ENCODE measurements at places on chromosomes 2 and 18.

DNA sequence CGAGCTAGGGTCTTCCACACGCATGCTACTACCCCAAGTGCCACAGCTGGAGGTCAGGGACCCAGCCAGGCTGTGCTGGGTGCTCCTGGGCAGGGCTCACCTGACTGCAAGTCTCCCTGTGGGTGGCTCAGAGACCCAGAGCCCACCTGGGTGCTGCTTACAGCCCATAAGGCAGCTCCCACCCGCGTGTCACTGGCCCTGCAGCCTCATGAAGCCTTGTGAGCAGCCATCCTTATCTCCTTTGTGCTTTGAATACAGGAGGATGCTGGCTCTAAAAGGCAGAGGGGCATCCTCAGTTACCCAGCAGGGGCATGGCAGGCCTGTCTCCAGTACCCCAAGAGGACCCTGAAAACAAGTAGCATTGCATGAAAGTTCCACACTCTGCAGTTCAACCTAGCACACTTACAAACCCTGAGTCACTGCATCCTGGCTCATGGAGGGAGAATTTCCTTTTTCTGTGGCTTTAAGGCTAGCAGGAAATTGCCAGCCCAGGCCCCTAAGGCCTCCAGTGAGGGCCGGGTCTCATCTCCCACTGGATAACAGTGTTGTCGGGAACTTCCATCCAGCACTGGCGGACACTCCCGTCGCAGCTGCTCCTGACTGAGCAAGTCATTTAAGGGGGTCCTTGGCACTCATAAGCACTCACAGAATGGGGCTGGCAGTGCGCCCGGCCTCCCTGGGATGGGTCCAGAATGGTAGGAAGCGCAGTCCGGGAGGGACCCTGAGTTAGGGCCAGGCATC is 137.1 kb downstream of the RPIA start:
- DNase-seq = no peak

DNA sequence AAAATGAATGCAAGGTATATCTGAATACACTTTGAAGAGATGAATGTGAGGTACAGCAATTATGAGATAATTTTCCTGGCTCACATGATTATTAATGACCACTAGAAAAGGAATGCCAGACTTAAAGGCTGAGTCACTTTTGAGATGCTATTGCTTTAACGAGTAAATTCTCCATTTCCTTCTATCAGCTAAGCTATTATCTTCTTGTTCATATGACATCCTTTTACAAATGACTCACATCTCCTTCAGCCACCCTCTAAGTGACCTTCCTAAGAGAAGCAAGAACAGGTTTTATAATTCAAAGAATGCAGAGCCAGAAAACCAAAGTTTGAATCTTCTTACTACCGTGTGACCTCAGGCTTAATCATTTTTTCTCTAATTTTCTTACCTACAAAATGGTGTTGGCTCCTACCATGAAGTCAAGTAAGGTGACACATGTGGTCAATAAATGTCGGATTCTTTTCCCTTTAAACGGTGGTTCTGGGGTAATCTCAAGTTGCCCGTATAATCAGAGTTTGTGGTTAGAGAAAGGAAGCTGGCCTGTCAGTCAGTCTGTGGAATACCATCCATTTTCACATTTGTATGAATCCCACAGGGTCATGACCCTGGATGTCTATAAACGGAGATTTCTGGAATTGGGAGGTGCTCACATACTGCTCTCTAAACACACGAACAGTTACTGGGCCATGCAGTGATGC is 184.0 kb upstream of the PID1 start:
- DNase-seq = peak; percentile 82

DNA sequence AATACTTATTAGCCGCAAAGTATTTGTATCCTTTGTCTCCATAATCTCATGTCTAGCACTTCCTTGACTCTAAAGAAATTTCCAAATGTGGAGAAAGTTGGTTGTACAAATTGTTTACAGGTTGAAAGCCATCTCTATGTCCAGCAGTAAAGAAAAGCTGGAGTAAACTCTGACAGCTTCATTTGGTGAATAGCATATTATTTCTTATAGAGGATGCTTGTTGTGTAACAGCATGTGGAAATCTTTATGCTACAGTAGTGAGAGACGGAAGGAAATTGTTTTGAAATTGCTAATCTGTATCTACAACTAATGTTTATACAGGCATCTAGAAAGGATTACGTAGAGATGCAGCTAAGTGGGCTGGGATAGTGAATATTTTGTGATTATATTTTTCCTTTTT is 78.5 kb downstream of the UGGT1 start:
- DNase-seq = no peak

- no peak for DNase-seq
Observed at GRCh38 chr2:239386001-239386670, 14.7 kb downstream of the HDAC4 start.

- DNase-seq = peak; percentile 59
Observed at GRCh38 chr2:75199428-75200011, at the start of gene TACR1. TACR1 (minus strand) TSS chr2:75199520; CDS start chr2:75198934, 586 bp downstream.
